Small intestine (tissue), 16 donors: ENCODE measurements at places on chromosomes 5 and 9. TPM values are rescaled to one million over a fixed set of nuclear protein-coding genes. Genes with fewer than 3 reads are reported as not detected.

DNA sequence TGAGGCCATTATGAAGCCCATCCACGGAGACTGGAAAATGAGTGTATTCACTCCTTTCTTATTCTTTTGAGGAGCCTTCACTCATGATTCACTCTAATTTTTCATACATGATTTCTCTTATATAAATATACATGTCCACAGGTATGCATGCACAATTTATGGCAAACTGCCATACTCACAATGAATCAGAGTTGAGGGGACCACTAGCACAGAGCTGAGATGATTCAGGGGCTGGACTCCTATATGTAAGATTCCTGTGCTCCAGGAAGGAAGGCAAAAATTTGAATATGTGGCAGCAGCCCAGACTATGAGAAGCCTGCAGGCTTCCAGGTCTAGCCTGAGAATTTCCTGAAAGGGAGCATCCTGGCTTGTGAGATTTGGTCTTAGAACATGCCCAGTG, 484.6 kb downstream of the PRELID2 start:
- no peaks in the 10 kb centered on the region for H3K4me1 ChIP-seq
- no peaks in the 10 kb centered on the region for H3K27me3 ChIP-seq
- H3K36me3 ChIP-seq, result no peaks in the 10 kb centered on the region

DNA sequence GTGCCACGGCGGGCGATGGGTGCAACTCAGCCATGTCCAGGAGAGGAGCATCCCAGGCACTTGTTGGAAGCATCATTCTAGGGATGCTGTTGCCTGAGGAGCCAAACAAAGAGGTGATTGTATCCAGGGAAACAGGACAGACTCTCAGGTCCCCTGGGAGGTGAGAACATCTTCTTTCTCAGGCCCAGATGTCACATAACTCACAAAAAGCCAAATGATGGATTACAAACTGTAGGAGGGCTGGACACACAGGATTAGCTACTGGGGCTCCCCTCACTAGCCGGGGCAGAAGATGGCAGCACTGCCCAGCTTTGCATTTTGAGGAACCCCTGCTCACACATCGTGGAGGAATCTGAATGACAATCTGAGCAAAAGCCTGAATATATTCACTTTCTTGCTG, 64.7 kb upstream of the NFIL3 start:
- no peaks in the 10 kb centered on the region for H3K27me3 ChIP-seq
- H3K4me3 ChIP-seq, result no peak overlapping the region
- no peaks in the 10 kb centered on the region for H3K4me1 ChIP-seq

DNA sequence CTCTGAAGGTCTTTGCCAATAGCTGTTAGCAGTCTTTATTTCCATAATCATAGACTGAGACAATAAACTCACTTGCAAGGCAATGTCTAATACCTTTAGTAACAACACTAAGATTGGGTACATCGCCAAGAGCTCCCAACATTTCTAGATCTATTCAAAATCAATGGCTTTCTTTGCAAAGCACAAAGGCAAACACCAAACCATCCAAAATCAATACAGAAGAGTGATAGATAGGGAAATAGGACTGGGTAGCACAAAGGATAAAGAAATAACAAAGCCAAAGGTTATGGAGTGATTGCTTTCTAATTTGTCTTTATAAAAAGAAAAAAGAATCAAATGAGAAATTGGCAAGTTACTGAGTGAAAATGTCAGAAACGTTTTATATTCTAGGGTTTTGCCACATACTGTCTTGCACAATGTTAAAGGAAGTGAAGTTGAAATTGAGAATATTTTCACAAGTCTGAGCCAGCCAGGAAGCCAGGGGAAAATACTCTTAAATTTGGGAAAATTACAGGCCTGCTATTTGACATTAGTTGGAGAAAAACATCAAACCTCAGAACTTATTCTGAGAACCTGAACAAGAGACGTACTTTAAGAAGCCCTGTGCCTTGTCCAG, 53.3 kb upstream of the LHFPL2 start:
- H3K4me3 ChIP-seq, result no peak overlapping the region
- no peak for DNase-seq
- H3K27ac ChIP-seq, result no peak overlapping the region
- peaks cover 7% of the 10 kb centered on the region for H3K4me1 ChIP-seq

GRCh38 chr5:128434993-128435392, 103.1 kb downstream of the FBN2 start:
- H3K4me1 ChIP-seq, result no peaks in the 10 kb centered on the region
- H3K27ac ChIP-seq, result no peak overlapping the region
- no peak for DNase-seq
- H3K4me3 ChIP-seq, result no peak overlapping the region
- no peaks in the 10 kb centered on the region for H3K27me3 ChIP-seq
- no peaks in the 10 kb centered on the region for H3K36me3 ChIP-seq

- H3K27ac ChIP-seq, result no peak overlapping the region
- no peaks in the 10 kb centered on the region for H3K27me3 ChIP-seq
- no peaks in the 10 kb centered on the region for H3K4me1 ChIP-seq
- no peaks in the 10 kb centered on the region for H3K36me3 ChIP-seq
- H3K4me3 ChIP-seq, result no peak overlapping the region
- DNase-seq, result no peak
Measured at GRCh38 chr5:33170411-33170810, 270.4 kb upstream of the TARS1 start.

DNA sequence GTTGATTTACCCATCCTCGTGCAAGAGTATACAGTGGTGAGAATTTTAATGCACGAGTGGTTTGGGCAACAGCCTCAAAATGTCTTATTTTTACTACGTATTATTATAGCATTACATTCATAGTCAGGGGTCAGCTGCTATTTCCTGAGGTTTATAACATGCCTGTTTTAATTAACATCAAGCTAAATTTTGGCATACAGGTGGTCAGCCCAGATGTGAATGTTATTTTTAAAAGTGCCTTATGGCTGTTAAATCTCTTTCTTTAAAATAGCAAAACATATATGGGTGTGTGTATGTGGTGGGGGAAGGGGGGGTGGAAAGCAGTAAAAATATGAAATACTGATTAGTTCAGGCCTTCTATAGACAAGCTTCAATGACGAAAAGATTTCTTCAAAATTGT, 424.5 kb upstream of the CLINT1 start:
- no peak overlapping the region for H3K27ac ChIP-seq
- peaks cover 4% of the 10 kb centered on the region for H3K4me1 ChIP-seq
- no peaks in the 10 kb centered on the region for H3K36me3 ChIP-seq
- no peaks in the 10 kb centered on the region for H3K27me3 ChIP-seq

The CD180 gene
- polyA plus RNA-seq, result 0.54 TPM

The AQP7 gene
- 38.0 TPM for polyA plus RNA-seq
